ENCODE measurements at places on chromosomes 3 and 15. TPM values are rescaled to one million over a fixed set of nuclear protein-coding genes. Genes with fewer than 3 reads are reported as not detected.

The MGLL gene
- polyA plus RNA-seq: 72.9 TPM

The LCTL gene
- not detected for polyA plus RNA-seq

The SPESP1 gene
- 2.5 TPM for polyA plus RNA-seq

The EPHA3 gene
- 2.3 TPM for polyA plus RNA-seq

The GABRA5 gene
- not detected for polyA plus RNA-seq

The GASK1A gene
- polyA plus RNA-seq: 4.5 TPM

The GOLGA6L7 gene
- polyA plus RNA-seq: not detected

The RHCG gene
- polyA plus RNA-seq: 0.56 TPM

The THSD4 gene
- 3.1 TPM for polyA plus RNA-seq

The DUOX1 gene
- 0.20 TPM for polyA plus RNA-seq

The TLR9 gene
- 0.08 TPM for polyA plus RNA-seq

The TMEM207 gene
- polyA plus RNA-seq: not detected

The GRAMD2A gene
- not detected for polyA plus RNA-seq

The CELSR3 gene
- 0.48 TPM for polyA plus RNA-seq

The NR2E3 gene
- 0.04 TPM for polyA plus RNA-seq

The SLC51A gene
- 0.79 TPM for polyA plus RNA-seq

The DPH6 gene
- polyA plus RNA-seq: 8.8 TPM

The CPB1 gene
- polyA plus RNA-seq: 53.0 TPM

Data from adipose tissue (tissue), 3 donors.